Activated T-cell treated with anti-CD3 and anti-CD28 coated beads, Interleukin-2, amount 50 U/mL, for 24 hours (primary cell): ENCODE measurements at places on chromosomes 2 and 18.

GRCh38 chr2:203585516-203585915 lies 50.4 kb upstream of the RAPH1 start:
- H3K27me3 ChIP-seq = no peaks in the 10 kb centered on the region
- DNase-seq = no peak
- no peaks in the 10 kb centered on the region for H3K36me3 ChIP-seq
- peaks cover 21% of the 10 kb centered on the region for H3K4me1 ChIP-seq

GRCh38 chr18:26510337-26510736 lies 38.0 kb downstream of the KCTD1 start:
- no peak overlapping the region for H3K4me3 ChIP-seq
- no peaks in the 10 kb centered on the region for H3K27me3 ChIP-seq
- DNase-seq = no peak
- no peaks in the 10 kb centered on the region for H3K36me3 ChIP-seq

- H3K4me3 ChIP-seq = no peak overlapping the region
- H3K36me3 ChIP-seq = no peaks in the 10 kb centered on the region
- no peak overlapping the region for H3K27ac ChIP-seq
- H3K4me1 ChIP-seq = peaks cover 9% of the 10 kb centered on the region
Measured at GRCh38 chr2:8393506-8393905, 288.4 kb upstream of the ID2 start.

DNA sequence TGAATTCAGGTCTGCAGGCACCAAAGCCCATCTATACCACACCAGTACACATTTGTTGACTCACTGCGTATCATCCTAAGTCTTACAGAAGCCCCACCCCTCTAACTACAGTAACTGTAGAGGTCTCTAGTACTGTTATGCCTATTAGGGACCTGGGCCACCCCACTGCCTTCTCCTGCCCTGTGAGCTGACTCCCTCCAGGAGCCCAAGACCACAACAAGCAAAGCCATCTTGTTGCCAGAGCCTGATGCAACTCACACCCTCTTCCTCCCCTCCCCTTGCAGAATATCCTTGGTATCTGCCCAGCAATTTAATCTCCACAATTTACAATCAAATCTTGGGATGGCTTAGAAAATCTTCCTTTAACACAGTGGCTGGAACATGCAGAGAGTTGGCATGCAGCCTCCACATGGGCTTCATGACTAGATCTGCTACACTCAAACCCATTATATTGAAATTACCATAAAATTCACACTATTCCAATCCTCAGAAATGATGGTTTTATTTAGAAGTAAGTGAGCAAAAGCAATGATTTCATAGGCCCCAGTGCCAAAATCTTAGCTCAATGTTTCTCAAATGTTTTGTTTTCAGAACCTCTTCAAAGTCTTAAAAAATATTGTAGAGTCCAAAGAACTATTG lies 17.7 kb upstream of the CYP1B1 start:
- no peak overlapping the region for H3K4me3 ChIP-seq
- H3K4me1 ChIP-seq = peaks cover 29% of the 10 kb centered on the region
- H3K27ac ChIP-seq = no peak overlapping the region
- DNase-seq = no peak
- H3K27me3 ChIP-seq = peaks cover 66% of the 10 kb centered on the region

DNA sequence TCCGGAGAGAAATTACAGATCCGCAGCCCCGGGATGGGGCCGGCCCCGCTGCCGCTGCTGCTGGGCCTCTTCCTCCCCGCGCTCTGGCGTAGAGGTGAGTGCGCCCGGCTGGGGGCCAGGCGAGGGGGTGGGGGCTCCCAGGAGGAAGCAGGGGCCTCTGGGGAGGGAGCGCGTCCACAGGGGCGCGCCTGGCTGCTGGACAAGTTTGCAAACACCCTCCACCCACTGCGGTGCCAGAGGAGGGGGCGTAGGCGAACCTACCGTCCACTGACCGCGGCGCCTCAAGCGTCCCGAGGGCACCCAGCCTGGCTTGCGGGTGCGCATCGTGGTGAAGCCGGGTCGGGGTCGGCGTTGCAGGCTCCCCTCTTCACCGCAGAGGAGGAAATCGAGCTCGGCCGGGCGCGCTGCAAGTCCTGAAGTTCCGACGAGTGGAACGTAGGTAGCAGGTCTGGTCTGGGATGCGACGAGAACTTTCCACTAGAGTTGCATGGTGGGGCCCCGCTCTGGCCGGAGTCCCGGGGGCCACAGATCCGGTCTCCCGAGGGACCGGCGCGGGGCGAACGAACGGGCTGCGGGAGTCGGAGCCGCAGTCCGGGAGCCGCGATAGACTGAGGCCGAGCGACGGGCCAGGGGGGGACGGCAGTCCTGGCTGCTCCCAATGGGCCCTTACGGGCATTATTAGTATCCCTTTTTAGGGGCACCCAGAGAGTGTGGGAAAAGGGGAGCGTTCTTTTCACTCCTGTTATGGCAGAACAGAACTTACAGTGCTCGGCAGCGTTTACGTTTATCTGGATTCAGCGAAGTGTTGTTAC lies 502 bp downstream of the MERTK start:
- peaks cover 12% of the 10 kb centered on the region for H3K4me1 ChIP-seq
- no peaks in the 10 kb centered on the region for H3K36me3 ChIP-seq
- no peak overlapping the region for H3K27ac ChIP-seq
- DNase-seq = peak; percentile 58

- no peaks in the 10 kb centered on the region for H3K27me3 ChIP-seq
- peaks cover 35% of the 10 kb centered on the region for H3K4me1 ChIP-seq
- peaks cover 41% of the 10 kb centered on the region for H3K36me3 ChIP-seq
- no peak overlapping the region for H3K27ac ChIP-seq
- no peak overlapping the region for H3K4me3 ChIP-seq
Measured at GRCh38 chr2:174673876-174674275, 76.3 kb upstream of the WIPF1 start.

- peak overlapping the region; percentile 80 for H3K27ac ChIP-seq
- H3K27me3 ChIP-seq = no peaks in the 10 kb centered on the region
- no peak for DNase-seq
- no peak overlapping the region for H3K4me3 ChIP-seq
- peaks cover 67% of the 10 kb centered on the region for H3K36me3 ChIP-seq
Measured at GRCh38 chr2:202780514-202781021, 91.0 kb downstream of the ICA1L start.

- no peak overlapping the region for H3K27ac ChIP-seq
- no peak overlapping the region for H3K4me3 ChIP-seq
- no peaks in the 10 kb centered on the region for H3K27me3 ChIP-seq
- H3K4me1 ChIP-seq = no peaks in the 10 kb centered on the region
- no peak for DNase-seq
Measured at GRCh38 chr2:41000374-41000773, 548.5 kb upstream of the SLC8A1 start.

- no peak overlapping the region for H3K4me3 ChIP-seq
- H3K4me1 ChIP-seq = peaks cover 3% of the 10 kb centered on the region
- DNase-seq = no peak
Measured at GRCh38 chr2:105644174-105644980, 100.3 kb upstream of the NCK2 start.

GRCh38 chr2:208086029-208086428 lies 38.3 kb downstream of the CRYGD start:
- no peak overlapping the region for H3K27ac ChIP-seq
- peaks cover 9% of the 10 kb centered on the region for H3K27me3 ChIP-seq
- no peaks in the 10 kb centered on the region for H3K36me3 ChIP-seq
- no peaks in the 10 kb centered on the region for H3K4me1 ChIP-seq

DNA sequence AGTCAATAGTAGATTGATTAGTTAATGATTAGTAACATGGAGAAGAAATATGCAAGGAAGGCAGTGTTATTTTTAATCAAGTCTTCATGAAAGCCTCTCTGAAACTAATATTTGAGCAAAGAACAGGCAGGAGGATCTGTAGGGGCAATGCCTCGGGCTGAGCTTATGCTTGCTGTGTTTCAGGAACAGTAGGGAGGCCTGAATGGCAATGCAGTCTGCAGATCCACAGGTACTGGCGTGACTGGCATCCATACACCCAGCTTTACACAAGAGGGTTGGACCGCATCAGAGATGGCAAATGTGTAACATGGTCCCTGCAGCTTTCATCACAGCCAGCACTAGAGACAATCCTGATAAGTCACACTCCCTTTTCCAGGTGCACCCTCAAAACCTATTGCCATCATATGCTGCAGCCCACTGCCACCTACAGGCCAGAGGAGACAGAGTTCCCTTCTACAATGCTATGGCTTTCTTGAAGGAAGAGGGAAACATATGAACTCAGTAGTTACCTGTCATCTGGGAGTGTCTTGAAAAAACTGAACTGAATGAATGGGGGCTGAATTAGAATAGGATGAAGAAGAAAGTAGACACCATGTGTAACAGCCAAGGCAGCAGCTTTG lies 582.4 kb upstream of the RAB6C start:
- no peaks in the 10 kb centered on the region for H3K4me1 ChIP-seq
- DNase-seq = no peak
- no peak overlapping the region for H3K27ac ChIP-seq
- no peaks in the 10 kb centered on the region for H3K27me3 ChIP-seq
- no peak overlapping the region for H3K4me3 ChIP-seq
- H3K36me3 ChIP-seq = no peaks in the 10 kb centered on the region

GRCh38 chr2:96114546-96114902 lies 1.8 kb downstream of the ADRA2B start:
- H3K27ac ChIP-seq = no peak overlapping the region
- peaks cover 24% of the 10 kb centered on the region for H3K27me3 ChIP-seq
- no peaks in the 10 kb centered on the region for H3K36me3 ChIP-seq
- H3K4me1 ChIP-seq = peaks cover 17% of the 10 kb centered on the region
- peak overlapping the region; percentile 6 for H3K4me3 ChIP-seq
- DNase-seq = no peak

DNA sequence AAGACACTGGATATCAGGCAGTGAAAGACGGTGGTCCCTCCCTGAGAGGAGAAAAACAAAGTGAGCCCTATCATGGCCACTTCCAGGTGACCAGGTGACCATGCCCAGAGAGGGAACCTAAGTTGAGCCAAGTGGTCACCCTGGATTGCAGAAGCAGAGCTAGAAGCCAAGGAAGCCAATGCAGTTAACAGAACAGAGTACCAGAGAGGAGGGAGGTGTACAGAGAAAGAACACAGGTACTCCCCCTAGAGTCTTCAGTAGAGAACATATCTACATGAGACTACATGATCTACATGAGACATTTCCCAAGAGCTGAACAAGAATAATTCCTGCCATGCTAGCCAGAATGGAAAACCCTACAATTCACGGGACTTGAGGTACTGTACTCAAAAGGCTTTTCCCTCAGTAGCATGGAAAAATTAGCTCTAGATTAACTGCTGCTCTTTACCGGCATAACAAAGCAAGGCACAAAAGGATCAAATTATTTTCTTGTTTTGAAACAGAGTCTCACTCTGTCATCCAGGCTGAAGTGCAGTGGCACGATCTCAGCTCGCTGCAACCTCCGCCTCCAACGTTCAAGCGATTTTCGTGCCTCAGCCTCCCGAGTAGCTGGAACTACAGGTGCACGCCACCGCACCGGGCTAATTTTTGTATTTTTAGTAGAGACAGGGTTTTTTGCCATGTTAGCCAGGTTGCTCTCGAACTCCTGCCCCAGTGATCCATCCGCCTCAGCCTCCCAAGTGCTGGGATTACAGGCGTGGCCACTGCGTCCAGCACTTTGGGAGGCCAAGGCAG lies 23.5 kb downstream of the ROCK2 start:
- no peak overlapping the region for H3K27ac ChIP-seq
- H3K4me3 ChIP-seq = no peak overlapping the region
- H3K4me1 ChIP-seq = peaks cover 16% of the 10 kb centered on the region
- H3K36me3 ChIP-seq = peaks cover 7% of the 10 kb centered on the region
- DNase-seq = no peak

- H3K4me1 ChIP-seq = peaks cover 3% of the 10 kb centered on the region
- H3K4me3 ChIP-seq = no peak overlapping the region
- H3K27me3 ChIP-seq = no peaks in the 10 kb centered on the region
- H3K27ac ChIP-seq = no peak overlapping the region
- peaks cover 2% of the 10 kb centered on the region for H3K36me3 ChIP-seq
- DNase-seq = no peak
Measured at GRCh38 chr2:149021271-149021719, 17.2 kb upstream of the LYPD6B start.

DNA sequence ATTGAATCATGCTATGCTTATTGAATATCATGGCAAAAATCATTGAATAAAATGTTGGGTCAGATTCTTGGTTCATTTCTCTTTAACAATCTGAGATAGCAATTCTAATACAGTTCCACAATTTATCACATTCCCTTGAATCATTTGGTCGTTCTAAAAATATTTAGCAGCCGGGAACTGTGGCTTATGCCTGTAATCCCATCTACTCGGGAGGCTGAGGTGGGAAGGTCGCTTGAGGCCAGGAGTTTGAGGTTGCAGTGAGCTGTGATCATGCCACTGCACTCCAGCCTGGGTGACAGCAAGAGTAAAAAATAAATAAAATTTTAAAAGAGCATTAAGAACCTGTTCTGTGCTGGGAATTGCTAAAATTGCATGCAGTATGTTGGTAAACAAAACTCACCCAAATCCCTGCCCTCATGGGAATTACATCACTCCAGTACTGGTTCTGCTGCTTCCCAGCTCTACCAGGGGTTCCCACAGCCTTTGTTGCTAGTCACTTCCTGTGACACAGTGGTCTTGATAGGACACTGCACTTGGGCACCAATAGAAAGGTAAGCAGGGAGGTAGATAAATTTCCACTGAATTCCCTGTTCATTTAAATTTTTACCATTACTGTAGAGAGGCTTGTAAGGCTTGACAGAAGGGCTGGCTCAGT lies 200.4 kb downstream of the CTNNA2 start:
- DNase-seq = no peak
- H3K4me3 ChIP-seq = no peak overlapping the region
- no peaks in the 10 kb centered on the region for H3K27me3 ChIP-seq
- H3K4me1 ChIP-seq = no peaks in the 10 kb centered on the region

DNA sequence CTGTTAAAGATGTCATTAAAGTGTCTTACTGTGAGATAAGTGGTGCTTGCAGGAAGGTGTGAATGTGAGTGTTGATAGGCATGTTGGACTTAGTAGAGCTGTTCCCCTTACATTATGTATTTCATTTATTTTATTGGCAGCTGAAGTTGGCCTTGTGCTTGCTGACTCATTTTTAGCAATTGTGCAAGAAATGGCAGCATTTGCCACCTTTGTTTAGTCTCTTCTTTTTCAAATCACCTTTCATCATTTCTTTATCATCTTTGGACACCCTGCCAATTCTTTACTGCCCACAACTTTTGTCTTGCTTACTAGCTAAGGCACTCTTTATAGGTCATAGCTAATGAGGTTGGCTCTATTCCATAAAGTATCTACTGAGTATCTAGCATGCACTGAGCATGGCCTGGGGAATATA lies 130.3 kb upstream of the LYPD6 start:
- no peak for DNase-seq
- no peak overlapping the region for H3K27ac ChIP-seq
- H3K27me3 ChIP-seq = no peaks in the 10 kb centered on the region
- no peaks in the 10 kb centered on the region for H3K4me1 ChIP-seq
- no peak overlapping the region for H3K4me3 ChIP-seq

DNA sequence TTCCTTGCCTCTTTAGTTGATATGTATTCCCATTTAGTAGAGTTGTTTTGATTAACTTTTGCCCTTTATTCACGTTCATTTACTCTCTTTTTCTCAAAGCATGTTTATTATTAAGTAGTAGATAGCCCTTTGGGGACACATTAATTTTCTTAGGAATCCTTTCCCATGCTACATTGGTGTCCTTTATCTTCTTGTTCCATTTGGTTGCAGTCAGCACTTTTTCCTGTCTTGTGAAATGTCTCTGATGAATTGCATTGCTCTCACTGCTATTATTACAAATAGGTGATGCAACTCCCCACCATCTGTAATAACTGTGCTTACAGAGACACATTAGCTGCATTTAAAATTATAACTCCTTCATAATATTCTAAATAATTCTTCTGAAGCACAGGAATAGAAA lies 428.5 kb upstream of the CNTNAP5 start:
- DNase-seq = no peak
- no peaks in the 10 kb centered on the region for H3K36me3 ChIP-seq
- no peak overlapping the region for H3K27ac ChIP-seq
- no peak overlapping the region for H3K4me3 ChIP-seq
- no peaks in the 10 kb centered on the region for H3K4me1 ChIP-seq
- H3K27me3 ChIP-seq = no peaks in the 10 kb centered on the region
